ENCODE measurements at places on chromosomes 4 and X.

GRCh38 chr4:146338512-146338911 lies 124.2 kb downstream of the REELD1 start:
- DNase-seq: no peak

- DNase-seq: no peak
These were observed 41.0 kb upstream of the SORBS2 start for GRCh38 chr4:185852961-185853360.

DNA sequence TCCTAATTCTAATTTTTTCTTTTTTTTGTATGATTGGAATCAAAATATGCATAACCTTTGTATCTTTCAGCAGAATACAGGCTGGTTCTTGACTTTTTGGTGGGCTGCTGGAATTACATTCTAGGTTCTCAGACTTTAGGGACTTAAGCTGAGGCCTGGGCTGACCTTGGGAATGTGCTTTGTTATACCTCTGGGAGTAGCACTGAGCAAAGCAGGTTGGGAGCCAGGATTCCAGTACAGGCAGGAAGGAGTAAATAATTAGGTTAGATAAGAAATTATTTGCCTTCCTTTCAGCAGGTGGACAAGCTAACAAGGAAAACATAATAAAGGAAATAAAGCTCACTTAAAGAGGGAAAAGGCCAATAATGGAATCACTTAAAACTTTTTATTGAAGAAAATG lies 49.9 kb upstream of the SLC4A4 start:
- no peak for DNase-seq

DNA sequence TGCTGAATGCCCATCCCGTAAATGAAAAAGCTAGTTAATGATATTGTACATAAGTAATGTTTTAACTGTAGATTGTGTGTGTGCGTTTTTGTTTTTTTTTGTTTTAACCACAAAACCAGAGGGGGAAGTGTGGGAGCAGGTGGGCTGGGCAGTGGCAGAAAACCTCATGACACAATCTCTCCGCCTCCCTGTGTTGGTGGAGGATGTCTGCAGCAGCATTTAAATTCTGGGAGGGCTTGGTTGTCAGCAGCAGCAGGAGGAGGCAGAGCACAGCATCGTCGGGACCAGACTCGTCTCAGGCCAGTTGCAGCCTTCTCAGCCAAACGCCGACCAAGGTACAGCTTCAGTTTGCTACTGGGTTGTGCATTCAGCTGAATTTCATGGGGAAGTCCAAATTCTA lies at the start of gene SPP1:
Gene SPP1 (plus strand): TSS at position 249 of the 400 bp plus-strand sequence. CDS start 1,182 bp downstream, outside the sequence.
- DNase-seq: peak; percentile 28

DNA sequence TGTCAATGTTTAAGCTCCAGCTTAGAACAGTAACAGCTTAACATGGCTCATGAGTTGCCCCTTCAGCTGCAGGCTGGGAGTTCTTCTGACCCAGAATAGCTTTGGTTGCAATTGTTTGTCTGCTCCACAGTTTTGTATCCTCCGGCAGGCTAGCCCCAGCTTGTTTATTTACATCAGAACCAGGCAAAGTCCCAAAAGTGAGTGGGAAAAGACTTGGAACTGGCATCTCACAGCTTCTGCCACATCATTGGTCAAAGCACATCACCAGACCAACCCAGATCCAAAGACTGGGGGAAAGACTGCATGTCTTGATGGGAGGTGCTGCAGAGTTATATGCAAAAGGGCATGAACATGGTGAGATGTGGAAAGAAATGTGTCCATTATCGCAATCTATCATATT lies 231.2 kb upstream of the CPEB2 start:
- DNase-seq: no peak

DNA sequence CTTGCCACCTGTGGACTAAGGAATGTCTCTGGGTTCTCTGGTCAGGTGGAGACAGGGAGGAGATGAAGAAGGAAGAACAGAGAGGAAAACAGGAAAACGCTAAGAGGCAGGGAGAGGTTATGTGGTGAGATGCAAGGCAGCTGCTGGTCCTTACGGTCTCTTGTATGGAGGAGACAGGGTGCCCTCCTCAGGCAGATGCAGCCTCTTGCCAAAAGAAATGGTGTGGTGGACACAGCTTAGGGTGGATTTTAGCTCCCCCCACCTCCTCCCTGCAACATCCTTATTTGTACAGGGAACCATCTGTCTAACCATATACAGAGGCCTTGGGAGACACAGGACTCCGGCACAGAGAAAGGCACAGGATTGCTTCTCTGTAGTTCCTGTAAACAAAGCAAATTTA lies 9.7 kb downstream of the OCIAD2 start:
- no peak for DNase-seq

- no peak for DNase-seq
These were observed 236.7 kb downstream of the FAT4 start for GRCh38 chr4:125551466-125551865.

DNA sequence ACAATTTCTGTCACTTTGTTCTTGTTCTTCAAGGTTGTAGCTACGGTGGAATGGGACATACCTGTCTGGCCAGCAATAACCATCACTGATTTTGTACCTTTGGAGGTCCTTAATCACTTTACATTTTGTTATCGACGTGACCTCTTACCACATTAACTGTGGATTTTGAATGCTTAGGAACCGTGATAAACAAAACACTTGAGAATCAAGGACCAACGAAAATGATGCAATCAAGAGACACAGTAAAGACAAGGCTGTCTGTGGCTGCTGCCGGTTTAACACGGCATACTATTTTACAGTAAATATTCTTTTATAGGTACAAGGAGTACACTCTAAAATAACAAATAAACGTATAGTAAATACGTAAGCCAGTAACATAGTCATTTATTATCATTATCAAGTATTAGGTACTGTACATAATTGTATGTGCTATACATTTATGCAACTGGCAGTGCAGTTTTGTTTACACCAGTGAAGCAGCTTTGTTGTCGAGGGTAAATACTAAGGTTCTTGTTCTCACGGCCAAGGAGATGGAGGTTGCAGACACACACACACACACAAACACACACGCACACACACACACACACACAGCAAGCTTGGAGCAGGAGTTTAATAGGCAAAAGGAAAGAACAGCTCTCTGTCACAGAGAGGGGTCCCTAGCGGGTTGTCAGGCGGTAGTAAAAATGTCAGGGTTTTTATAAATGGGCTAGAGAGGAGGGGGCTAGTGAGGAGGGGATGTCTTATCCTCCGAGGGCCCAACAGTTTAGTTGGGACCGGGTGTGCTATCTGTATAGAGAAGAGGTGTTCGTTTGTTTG lies 194.7 kb upstream of the CXorf51B start:
- DNase-seq: no peak

DNA sequence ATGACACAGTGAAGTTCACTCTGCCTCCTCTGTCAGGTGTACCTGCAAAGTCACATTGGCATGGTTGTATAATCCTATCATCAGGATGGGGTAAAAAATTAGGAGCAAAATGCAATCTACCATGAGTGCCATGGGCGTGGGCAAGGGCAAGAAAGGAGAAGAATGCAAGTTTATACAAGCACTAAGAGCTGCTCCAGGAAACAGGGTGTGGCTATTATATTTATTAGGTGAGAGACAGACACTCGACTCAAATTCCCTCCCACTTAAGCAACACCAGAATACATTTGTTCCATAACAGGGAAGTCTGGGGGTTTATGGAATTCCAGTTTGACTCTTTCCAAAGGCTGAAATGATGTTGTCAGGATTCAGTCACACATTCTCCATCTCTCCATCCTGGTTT lies 378.8 kb downstream of the BCOR start:
- no peak for DNase-seq

DNA sequence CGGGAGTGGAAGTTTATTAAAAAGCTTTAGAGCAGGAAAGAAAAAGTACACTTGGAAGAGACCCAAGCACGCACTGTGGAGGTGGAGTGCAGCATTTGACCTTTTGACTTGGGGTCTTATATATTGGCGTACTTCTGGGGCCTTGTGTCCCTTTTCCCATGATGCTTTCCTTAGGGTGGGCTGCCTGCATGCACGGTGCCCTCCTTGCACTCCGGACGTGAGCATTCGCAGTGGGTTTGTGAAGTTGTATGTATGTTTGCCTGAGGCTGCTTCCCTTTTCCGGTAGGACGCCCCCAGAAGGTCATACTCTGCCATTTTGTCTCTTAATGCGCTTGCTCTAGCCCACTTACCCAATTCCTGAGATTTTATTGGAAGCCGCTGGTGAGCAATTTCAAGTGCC lies 39.6 kb downstream of the TRMT44 start:
- no peak for DNase-seq

DNA sequence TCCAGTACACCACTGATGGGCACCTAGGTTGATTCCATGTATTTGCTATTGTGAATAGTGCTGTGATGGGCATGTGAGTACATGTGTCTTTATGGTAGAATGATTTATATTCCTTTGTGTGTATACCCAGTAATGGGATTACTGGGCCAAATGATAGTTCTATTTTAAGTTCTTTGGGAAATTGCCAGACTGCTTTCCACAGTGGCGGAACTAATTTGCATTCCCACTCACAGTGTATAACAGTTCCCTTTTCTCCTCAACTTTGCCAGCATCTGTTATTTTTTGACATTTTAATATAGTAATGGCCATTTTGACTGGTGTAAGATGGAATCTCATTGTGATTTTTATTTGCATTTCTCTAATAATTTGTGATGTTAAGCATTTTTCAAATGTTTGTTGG lies 25.9 kb downstream of the CC2D2A start:
- DNase-seq: no peak

GRCh38 chrX:130746709-130747342 lies 156.2 kb downstream of the ENOX2 start:
- no peak for DNase-seq

GRCh38 chrX:43474321-43474720 lies 181.8 kb upstream of the MAOA start:
- DNase-seq: no peak

DNA sequence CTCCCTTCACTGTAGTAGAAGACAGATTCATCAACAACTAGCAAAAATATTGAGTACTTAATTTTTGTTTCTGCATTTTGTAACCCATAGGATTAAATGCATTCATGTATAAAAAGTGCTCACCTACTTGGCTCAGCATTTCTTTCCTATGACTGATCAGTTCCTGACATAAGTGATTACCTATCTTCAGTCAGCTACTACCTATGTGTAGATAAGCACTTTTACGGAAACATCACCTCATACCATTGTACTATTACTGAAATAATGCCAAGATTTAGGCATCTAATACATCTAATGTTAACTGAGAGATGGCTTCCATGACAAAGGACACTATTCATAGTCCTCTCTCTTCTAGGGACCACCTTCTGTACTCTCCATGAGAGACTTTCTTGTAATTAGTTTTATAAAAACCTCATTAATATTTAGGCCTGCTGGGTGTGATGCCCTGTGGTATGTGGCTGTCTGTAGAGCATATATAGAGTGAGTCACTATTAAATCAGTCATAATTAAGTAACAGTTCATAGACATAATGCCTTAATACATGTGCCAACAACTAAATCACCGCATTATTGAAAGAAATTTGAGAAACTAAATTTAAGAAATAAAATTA lies 147.0 kb downstream of the PDGFC start:
- no peak for DNase-seq

DNA sequence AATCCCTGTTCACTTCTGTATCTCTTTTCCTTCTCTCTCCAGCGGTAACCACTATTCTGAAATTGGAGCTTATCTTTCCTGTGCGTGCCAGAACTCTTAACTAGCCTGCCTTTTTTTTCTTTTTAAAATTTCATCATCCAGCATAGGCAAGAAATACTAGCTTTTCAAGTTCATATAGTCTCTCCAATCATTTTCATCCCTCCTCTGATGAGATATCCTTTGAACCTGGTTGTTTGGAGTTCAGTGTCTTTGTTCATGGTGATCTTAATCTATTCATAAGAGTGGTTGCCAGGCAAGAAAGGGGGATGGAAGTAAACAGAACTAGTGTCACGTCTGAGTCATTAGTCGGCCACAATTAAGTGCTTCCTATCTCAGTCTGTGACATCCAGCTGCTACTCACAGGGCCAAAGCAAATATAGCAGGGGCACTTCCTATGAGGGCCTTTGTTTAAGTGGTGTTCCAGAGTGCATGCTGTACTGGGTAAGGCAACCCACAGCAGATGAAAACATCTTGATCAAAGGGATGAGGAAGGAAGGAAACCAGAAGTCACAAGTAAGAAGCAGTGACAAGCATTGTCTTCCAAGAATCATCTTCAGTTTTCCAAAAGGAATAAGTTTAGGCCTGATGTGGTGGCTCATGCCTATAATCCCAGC lies 56.4 kb upstream of the XIAP start:
- DNase-seq: peak; percentile 29

GRCh38 chrX:3340016-3340415 lies 6.4 kb downstream of the MXRA5 start:
- no peak for DNase-seq

- no peak for DNase-seq
These were observed 62.5 kb downstream of the PAQR3 start for GRCh38 chr4:78876568-78877320.

DNA sequence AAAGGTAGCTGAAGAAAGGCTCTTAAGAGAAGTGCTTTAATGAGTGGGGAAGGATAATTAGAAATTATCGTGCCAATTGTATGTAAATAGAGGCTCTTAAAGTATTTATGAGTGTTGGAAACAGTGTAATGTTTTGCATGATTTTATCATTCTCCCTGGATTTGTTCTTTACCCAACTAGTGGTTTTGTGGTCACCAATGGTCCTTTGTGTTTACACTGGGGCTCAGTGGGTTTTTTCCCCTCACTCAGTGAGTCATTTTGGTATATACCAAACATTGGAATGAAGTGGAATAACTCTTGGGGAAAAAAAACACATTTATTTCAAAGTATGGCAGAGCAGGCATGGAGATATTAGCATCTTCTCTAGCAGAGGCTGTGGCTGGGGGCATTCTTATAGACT lies 20.8 kb upstream of the LGI2 start:
- DNase-seq: no peak

Data from activated naive CD4-positive, alpha-beta T cell treated with anti-CD3 and anti-CD28 coated beads, Interleukin-2, amount 10 ng/mL, durations not matched to agents 7 days and 5 days (primary cell).